ENCODE measurements at places on chromosomes 3 and 15.
A peak's percentile ranks its signal among the peaks of the same experiment; 100 is the strongest.

DNA sequence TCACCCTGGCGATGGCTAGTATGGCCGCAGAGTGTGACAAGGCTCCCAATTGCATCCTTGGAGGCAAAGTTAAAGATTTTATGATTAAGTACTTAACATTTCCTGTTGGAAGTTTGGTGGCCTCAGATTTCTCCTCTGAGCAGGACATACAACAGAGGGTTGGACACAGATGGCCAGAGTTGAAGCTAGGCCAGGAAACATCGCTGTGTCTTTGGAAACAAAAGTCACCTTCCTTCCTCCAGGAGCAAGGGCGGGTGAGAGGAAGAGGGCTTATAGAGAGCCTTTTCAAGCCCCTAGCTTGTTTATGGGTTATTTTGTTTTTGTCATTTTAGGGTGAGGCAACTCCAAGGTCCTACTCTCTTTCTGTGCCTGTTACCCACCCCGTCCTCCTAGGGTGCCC is 24.2 kb downstream of the SLC6A1 start:
- no peak for DNase-seq

- no peak for DNase-seq
Observed at GRCh38 chr3:38039899-38040261, 872 bp downstream of the DLEC1 start.

DNA sequence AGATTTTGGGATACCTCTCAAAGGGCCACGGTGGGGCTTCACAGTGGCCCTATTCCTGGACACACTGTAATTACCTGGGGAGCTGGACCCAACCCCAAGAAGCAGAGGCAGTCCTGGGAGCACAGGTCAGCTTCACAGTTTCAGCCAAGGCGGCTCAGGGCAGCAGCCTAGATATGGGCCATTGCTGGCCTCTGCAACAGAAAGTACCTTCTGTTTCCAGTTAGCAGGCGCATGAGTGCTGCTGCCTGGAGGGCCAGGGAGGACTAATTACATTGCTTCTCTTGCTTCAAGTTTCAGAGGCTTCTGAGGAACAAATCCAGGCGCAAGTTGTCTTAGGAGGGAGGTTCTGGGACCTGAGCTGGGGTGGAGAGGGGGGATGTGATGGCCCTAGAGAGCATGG is 13.5 kb upstream of the DUSP7 start:
- no peak for DNase-seq

GRCh38 chr3:196988241-196989029 is 19.8 kb upstream of the PIGZ start:
- DNase-seq: peak; percentile 59

GRCh38 chr15:57285386-57285785 is 90.9 kb upstream of the CGNL1 start:
- no peak for DNase-seq

DNA sequence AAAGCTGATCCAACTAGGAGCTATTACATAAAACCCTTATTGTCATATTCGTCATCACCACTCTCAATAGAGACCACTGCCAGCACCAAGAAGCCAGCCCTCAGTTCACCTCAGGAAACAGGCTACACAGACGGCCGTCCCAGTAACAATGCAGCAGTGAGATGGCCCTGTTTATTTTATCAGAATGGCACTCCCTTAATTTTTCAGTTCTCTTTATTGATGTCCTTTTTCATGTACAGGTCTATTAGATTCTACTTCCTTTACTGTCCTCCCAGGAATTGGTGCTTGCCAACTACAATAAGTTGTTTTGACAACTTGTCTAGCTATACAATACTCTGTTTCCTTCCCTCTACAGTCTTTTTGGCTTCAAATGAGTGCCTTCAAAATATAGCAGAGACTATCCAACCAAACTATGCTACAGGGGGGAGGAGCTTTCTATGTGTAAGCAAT is 272.5 kb downstream of the ZBTB20 start:
- no peak for DNase-seq

- no peak for DNase-seq
Observed at GRCh38 chr3:58203541-58203940, 7.2 kb downstream of the DNASE1L3 start.

DNA sequence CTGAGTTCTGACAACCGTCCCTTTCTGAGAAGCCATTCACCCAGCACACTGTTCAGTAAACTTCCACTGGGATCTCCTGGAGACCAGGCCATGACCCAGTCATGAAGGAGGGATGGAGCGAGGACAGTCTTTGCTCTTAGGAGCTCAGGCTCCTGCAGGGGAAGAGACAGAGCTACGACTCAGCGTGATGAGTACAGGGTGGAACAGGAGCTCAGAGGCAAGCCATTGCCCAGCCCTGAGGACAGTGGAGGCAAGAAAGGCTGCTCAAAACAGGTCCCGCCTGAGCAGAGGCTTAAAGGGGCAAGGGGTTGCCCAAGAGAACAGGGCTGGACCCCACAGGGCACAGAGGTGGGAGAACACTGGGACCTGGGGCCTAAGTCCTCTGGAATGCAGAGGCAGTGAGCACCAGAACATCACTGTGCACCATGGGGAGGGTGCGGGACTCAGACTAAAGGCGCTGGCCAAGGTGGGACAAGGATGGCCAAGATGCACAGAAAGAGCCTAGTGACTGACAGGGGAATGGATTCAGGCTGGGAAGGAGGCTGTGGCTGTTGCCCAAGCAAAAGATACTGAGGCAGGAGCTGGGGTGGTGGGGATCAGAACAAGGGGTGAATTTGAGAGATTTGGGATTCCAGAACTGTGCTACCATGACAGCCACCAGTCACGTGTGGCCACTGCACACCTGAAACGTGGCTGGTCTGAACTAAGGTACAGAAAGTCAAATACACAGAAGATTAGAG is 25.8 kb downstream of the TMEM43 start:
- no peak for DNase-seq

- DNase-seq: no peak
Observed at GRCh38 chr3:11076711-11077110, 77.6 kb upstream of the HRH1 start.

- no peak for DNase-seq
Observed at GRCh38 chr3:74349015-74349414, 265.4 kb downstream of the CNTN3 start.

DNA sequence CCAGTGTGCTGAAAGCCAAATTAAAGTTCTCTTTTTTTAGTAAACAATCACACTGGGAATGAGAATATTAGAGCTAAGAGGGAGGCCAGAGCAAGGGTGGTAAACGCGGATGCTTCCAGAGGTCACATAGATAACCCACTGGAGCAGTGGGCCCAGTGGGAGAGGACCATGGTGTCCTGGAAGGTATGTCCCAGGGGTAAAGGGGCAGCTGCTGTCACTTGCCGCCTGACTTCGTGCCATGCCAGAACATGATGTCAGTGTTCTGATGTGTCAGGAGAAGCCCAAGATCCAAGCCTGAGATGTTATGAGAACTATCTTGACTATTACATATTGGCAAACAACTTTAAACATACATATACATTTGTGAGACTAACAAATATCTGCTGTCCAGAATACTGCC is 211.9 kb upstream of the IL12A start:
- no peak for DNase-seq

GRCh38 chr3:174715386-174715785 is 143.7 kb upstream of the NAALADL2 start:
- no peak for DNase-seq

DNA sequence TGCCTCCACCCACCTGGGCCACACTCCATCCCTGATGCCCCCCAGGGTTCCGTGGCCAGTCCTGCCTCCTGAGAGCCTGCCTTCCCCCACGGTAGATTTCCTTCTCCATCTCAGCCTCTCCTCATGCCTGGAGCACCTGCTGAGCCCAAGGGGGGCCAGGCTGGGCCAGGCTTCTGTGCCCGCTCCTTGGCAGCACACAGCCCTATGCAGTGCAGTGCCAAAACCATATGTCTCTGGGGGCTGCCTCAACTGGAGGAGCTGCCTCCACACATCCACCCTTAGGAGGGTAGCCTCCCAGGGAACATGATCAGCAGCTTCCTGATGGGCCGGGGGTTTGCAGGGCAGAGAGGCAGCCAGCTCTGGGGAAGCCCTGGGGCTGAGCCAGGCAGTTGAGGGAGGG is 24.6 kb upstream of the GATA2 start:
- DNase-seq: no peak

- DNase-seq: no peak
Observed at GRCh38 chr3:16411441-16411840, 102.1 kb downstream of the RFTN1 start.

DNA sequence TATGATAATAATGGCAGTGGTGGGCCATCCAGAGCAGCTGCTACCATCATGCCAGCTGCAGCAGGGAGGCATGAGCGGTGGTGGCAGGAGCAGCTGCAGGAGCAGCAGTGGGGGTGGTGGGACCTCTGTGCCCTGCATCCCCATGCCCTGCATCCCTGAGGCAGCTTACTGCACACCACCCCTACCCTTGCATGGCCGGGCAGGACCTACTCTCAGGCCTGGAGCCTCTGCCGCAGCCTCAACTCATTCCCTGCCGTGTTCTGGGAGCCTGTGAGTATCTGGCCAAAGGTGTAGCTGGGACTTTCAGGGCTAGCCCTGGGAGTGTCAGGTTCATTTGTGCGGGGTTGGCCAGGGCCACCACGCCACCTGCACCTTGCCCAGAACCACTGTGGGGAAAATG is 3.3 kb upstream of the XCR1 start:
- no peak for DNase-seq

DNA sequence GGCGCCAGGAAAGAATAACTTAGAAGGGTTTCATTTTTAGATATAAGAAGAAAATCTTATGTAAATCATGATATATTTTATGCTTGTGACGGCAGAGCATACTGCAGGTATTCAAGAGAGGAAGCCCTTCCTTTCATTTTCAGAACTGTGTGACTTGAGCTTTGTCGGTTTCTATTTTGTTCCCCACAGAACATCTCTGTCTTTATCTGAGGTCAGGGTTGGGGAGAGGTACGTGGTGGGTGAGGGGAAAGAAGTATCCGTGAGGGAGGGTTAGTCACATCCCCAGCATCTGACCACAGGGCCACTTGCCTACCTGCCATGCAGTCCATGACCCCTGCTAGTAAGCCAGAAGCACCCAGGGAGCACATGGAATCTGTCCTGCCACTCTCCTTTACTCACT is 126.5 kb downstream of the DGKG start:
- DNase-seq: no peak

GRCh38 chr3:34183611-34184340 is 385.3 kb downstream of the PDCD6IP start:
- peak; percentile 14 for DNase-seq

DNA sequence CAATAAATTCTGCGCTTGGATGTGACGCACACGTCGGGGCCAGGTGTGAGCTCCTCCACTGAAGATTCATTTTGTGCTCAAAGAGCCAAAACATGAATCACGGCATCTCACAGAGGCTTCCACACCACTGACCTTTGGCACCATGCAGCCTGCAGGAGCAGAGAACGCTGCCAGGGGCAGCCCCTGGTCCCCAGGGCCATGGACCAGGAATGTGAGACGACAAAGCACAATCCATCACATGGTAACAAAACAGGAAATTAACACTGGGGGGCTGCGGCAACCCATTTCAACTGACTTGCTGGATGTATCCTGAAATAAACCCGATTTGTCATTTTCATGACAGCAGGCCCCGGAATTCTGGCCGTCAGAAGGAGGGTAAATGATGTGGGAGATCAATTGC is 167.5 kb upstream of the IGF1R start:
- no peak for DNase-seq

- no peak for DNase-seq
Observed at GRCh38 chr3:137714551-137714950, 49.6 kb upstream of the SOX14 start.

GRCh38 chr15:70582143-70582945 is 181.0 kb downstream of the UACA start:
- DNase-seq: no peak

DNA sequence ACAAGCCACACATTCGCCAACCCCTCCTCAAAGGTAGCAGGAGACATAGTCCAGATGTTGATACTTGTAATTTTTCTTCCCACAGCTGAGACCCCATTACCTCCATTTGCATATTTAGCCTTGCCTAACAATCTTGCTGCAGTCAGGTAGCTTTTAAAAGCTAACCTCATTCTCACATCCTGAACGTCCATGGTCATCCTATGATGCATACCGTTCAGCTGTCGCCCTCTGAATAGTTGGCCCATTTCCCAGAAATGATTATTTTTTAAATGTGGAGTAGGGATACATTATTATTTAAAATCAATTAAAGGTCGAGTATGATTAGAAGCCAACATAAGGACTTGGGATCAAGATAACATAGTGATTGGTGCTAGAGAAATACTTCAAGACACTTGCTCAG is 165.0 kb downstream of the MEX3B start:
- no peak for DNase-seq

GRCh38 chr15:57061281-57061680 is 142.8 kb downstream of the TCF12 start:
- no peak for DNase-seq

- peak; percentile 81 for DNase-seq
Observed at GRCh38 chr3:38039101-38039898, at the start of gene DLEC1. Gene DLEC1, plus strand, starts transcription at chr3:38039208. Its CDS starts 18 bp downstream, at chr3:38039226.

DNA sequence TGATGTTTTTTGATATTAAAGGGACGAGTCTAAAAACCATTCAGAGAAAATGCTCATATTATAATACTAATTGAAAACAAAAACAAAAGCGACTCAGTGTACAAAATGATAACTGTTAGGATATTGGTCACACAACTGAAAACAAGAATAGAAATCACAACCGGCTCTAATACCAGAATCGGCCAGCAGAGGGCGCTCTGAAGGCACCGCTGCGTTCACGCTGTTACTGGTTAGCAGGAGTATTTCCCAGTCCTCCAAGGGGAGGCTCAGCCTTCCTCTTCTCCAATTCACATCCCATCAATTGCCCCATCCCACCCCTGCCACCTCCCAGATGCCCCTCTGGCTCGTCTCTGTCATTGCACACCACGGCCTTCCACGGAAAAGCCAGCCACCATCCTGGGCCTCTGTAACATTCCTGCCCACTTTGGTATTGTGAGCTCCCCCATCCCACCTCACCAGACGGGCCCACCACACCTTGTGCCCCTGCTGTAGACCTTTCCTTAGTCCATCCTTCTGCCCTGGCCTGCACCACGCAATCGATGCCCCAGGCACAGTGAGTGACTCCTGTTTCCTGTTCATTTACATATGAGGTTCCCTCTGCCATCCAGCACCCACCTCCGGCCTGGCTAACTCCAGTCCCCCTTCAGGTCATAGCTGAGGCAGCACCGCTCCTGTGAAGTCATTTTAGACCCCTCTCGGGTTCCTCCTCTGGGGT is 8.5 kb downstream of the FAM107A start:
- DNase-seq: peak; percentile 88
